ENCODE measurements at places on chromosomes 6 and 20.

DNA sequence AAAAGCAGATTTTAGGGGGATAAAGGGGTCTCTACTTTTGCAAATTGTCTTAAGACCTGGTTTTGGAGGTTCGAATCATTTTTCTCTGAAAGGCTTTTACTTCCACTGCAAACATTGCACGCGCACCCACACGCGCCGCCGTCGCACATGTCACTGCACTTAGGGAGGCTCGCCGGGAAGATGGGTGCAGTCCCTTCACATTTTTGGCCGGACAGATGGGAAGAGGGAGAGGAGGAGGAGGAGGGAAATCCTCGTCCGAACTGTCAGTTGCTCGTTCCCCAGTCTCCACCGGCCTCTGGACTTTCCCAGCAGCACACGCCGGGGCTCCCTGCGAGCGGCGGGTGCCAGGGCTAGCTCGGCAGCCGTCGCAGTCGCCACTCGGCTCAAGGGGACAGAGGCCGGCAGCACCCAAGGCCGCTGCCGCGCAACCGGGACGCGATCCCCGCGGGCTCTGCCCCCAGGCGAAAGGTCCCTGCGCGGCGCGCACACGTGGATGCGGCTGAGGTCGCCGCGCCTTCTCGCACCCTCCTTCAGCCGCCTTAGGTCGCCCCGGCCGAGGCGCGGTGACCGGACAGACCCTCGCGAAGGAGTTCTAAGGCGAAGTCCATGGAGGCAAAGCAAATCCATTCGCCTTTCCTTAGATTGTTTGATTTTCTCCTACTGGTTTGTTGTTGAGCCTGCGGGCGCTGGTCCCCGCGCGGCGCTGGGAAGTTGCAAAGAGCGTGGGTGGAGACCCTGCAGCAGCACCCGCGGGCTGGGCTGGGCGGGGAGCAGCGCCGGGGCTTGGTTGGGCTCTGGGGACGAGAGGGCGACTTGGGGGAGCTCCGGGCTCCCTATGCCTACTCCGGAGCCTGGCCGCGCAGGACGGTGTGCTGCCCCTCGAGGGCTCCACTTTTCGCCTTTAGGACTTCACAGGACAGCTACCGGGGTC lies 1.2 kb downstream of the MYB start:
- DNase-seq: peak; percentile 60

GRCh38 chr6:39367700-39368099 lies 45.2 kb upstream of the KCNK16 start:
- DNase-seq: peak; percentile 71

DNA sequence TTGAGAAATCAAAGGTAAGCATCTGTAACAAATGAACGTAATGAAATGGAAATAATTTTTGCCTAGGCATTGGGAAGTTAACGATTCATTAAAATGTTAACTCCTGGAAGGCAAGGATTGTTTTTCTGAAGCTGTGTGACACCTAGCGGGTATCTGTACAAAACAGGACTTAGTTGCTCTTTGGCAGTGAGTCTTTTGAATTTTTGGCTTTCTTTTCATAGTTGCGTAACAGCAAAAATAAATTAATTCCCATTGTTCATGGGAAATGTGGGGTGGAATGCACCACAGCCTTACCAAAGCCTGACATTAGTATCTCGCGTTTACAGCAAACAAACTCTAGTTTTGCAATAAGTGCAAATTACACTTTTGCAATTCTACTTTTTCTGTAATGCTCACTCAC lies 92.7 kb upstream of the DTNBP1 start:
- peak; percentile 47 for DNase-seq

GRCh38 chr20:48866936-48867335 lies 39.1 kb upstream of the PREX1 start:
- DNase-seq: no peak

- peak; percentile 72 for DNase-seq
Observed at GRCh38 chr6:86937219-86938079, at the start of gene HTR1E. Gene HTR1E (plus strand): TSS chr6:86937528. CDS start chr6:87015335, 77,807 bp downstream.

GRCh38 chr6:108203189-108204112 lies 37.6 kb downstream of the NR2E1 start:
- no peak for DNase-seq

DNA sequence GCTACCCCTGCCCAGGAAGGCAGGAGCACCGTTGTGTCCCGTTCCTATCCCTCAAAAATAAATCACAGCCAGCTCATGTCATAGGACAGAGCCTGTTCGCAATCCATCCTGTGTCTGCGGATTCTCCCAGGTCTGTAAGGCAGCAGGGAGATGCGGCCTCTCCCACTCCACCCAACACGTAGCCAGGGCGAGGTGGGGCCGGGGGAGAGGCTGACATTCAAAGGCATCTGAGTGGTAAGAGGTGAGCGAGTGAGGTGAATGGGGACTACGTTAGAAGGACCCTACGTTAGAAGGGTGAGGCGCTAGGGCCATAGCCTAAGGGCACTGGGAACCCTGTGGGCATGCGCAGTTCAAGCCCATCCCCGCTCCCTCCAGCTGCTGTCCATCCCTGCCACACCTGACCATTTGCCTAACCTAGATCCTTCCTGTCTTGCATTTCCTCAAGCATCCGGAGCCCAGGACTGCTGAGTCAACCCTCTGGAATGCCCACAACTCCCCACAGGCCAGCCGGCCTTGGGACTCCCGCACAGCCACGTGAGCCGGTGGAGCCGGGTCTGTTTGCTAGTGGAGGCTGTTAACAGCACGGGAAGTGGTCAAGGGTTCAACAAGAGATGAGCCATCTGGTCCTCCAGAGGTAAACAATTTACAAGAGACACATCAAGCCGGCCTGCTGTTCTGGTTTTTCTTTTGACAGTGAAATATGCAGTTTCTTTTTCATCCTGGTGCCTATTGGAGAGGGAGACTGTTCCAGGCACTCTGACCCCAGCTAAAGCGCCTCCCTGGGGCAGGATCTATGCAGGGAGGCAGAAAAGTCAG lies 45.9 kb downstream of the RIPOR3 start:
- no peak for DNase-seq

- DNase-seq: peak; percentile 24
Observed at GRCh38 chr20:33811776-33812151, 616 bp downstream of the CHMP4B start.

GRCh38 chr20:51500311-51500710 lies 42.2 kb downstream of the NFATC2 start:
- no peak for DNase-seq

- peak; percentile 91 for DNase-seq
Observed at GRCh38 chr20:53578492-53579222, 15.0 kb downstream of the ZNF217 start.

DNA sequence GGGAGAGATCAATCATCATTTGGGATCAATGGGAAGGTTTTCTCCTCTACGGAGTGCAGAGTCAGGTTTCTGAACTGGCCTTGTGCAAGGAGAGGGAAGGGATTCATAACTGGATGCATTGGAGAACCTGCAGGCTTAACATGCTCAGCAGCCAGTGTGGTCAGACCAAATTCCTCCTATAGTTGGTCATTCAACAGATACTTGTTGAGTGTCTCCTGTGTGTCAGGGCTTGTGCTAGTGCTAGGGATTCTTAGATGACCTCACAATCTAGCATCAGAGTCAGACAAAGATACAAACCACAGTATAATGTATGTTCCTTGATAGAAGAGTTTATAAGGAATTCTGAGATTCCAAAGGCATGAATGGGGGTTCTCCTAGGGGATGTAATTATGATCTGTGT lies 23.9 kb downstream of the RALY start:
- DNase-seq: no peak

DNA sequence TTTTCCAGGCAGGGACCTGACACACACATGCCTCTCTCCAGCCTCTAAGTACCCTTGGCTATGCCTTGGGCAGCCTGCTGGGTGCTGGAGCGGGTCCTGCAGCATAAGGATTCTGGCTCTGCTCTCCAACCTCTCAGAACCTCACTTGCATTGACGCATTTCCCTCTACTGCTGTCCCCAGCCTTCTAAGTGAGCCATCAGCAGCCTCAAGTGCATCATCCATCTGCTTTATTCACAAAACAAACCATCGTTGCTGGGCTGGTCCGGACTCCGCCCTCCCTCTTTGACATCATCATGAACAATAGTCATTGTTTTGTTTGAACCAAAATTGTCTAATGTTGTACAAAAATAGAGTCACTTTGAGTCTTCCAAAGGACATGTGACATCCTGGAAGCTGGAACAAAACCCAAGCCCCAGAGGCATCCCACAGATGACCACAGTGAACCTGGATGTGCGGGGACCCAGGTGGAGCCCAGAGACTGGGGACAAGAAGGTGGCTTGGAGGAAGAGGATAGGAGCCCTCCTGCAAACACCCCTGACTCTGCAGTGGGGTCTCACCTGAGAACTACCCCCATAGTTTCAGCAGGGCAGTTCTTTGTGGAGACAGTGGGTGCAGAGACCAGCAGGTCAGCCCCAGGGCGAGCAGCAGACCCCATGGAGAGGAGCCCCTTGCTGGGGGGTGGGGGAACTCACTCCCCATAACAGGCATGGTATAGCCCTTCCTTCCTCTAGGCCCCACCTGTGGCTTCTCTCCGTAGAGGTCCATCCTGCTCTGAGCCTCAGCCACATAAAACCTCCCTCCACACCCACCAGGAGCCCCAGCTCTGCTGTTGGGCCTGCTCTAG lies 230.1 kb downstream of the SYNDIG1 start:
- no peak for DNase-seq
